ENCODE measurements at places on chromosomes 13 and 19.
A peak's percentile ranks its signal among the peaks of the same experiment; 100 is the strongest.

- no peak for DNase-seq
Measured at GRCh38 chr19:56837492-56838023, 3.0 kb downstream of the PEG3 start.

- no peak for DNase-seq
Measured at GRCh38 chr13:98443329-98443728, 133.6 kb downstream of the STK24 start.

GRCh38 chr19:33720155-33720493 lies 76.5 kb upstream of the KCTD15 start:
- no peak for DNase-seq

GRCh38 chr13:98182589-98182988 lies 5.5 kb upstream of the RNF113B start:
- no peak for DNase-seq

DNA sequence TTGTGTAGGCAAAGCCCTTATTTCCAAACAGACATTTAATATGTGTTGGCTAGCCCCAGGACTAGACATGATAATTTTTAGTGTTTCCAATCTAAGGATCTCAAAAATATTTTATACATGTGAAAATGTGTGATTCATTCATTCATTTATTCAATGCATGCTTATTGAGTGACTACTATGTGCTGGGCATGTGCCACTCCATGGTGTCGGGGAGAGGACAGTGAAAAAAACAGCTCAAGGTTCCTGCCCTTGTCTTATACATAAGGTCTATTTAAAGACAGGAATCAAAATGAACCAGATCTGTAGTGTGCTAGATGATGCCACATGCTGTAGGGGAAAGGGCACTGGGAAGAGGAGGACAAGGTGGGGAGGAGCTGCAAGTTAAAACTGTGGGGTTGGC lies 36.5 kb downstream of the GJA3 start:
- DNase-seq = no peak

DNA sequence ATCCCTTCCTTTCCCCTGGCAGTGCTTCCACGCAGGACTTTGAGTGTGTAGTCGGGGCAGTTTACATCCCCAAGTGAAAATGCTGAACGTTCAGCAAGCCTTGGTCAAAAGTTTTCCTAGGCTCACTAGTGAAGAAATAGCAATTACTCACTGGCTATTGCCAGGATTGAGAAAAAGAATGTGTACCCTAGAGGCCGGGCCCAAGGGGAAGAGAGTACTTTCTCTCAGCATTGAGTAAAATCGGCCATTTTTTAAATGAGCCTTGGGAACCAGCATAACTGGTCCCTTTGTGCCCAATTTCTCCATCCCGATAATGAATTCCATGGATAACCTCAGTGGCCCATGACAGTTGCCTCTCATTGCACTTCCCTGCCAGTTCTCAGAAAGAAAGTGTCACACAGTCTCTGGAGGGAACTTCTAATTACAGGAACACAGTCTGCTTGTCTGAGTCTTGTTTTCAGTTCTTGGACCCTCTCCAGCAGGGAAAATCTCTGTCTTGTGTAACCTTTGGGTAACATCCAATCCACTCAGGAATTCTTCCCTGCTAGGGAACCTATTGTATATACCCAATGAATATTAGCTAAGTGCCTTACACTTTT lies 7.3 kb upstream of the OR7D2 start:
- DNase-seq = no peak

- DNase-seq = peak; percentile 89
Measured at GRCh38 chr13:76980075-76980718, 11.7 kb upstream of the CLN5 start.

GRCh38 chr19:10088949-10089554 lies 2.9 kb downstream of the SHFL start:
- no peak for DNase-seq

- DNase-seq = no peak
Measured at GRCh38 chr13:113539822-113540221, 44.7 kb upstream of the TFDP1 start.

DNA sequence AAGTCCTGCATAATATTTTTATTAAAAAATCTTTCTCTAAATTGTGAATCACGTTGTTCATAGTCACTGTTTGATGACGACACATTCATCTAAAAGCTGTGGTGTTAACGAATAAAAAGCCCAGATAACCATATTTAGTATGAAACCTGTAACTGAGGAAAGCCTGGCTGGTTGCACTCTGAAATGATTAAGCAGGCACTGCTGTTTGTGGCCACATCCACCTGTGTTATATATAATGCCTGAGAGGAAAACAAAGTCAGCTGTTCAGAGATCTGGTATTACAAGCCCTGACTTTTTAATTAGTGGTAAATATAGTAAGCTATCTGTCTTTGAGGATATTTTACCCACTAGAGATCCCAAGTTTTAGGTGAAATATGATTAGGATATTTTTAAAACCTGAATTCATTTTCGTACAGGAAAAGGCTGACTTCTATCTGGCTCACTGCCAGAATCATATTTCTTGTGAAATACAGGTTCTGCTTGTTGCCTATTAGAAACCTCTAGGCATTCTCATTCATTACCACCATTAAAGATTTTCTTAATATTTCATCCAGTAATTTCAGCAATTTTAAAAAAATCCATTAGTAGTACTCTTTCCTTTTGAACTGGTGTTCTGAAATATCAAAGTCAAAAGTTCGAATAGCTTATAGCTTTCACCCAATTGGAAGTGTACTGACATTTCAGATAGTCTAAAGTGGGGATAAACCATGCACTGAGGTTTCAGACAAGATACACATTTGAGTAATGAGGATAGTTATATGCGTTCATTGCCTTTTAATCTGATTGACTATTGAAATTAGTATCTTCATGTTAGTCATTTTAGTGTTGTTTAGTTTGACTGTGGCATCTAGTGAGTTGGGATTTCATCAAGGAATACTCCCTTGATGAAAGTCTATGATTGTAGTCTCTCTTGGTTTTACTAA lies 79.7 kb downstream of the LMO7 start:
- DNase-seq = no peak

- DNase-seq = no peak
Measured at GRCh38 chr19:29482855-29483640, 42.7 kb upstream of the VSTM2B start.

DNA sequence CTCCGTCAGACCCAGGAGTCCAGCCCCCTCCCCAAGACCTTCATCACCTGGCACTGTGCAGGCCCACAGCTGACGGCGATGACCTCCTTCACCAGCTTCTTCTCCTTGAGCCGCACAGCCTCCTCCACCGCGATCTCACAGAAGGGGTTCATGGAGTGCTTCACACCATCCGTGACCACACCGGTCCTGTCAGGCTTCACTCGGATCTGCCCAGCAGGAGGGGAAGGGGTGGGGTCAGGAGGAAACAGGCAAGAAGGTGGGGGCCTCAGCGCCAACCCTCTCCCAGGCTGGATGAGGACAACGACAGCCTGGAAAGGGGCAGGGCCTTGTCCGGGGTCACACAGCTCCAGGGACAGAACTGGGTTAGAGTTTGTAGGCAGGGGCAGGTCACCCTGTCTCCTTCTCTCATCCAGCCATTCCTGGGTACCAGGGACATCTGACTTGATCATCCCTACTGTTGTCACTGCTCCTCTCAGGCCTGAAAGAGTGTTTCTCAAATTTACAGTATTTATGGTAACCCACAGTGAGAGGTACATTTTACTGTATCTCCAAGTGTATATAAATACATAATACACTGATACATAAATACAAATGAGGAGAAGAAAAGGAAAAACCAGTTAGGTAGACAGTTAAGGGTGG lies 12.0 kb downstream of the ETFB start:
- no peak for DNase-seq

- no peak for DNase-seq
Measured at GRCh38 chr13:110107568-110108347, 199.2 kb downstream of the COL4A1 start.

GRCh38 chr13:64718116-64718515 lies 2512.0 kb downstream of the PCDH9 start:
- DNase-seq = no peak

GRCh38 chr13:67306742-67307141 lies 76.6 kb upstream of the PCDH9 start:
- no peak for DNase-seq

DNA sequence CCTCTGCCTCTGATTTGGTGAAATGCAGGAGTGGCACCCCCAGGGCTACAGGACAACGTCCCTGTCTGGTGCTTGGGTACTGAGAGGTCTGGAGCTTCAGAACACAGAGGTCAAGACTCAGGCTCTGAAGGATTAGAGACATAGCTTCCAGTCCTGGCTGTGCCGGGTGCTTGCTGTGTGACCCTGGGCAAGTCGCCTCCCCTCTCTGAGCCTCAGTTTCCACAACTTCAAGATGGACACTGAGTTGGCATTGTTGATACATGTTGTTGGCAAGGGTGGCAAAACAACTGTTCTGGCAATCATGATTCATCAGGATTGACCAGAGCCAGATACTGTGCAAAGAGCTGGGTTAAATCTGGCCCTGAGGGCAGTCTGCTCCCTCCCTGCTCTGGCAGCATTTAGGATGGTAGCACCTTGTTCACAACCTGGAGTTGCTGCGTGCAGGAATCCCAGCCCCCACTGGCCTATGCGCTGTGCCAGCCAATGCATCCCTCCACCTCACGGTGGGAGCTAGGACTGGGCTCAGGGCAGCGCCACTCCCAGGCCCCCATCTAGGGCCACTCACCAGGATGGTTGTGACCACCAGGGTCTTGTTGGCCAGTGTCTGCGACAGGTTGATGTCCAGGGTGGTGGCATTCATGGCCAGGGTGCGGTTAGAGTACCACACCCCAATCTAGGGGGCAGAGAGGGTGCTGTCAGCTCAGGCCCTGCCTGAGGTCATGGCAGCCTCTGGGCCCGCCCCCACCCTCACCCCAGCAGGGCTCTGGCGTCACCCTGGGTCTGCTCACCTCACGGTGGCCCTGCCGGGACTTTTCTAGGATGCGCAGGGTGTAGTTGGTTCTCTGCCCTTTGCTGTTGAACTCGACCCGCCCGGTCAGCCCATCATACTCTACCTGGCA lies 16.7 kb downstream of the GRIK5 start:
- DNase-seq = no peak

DNA sequence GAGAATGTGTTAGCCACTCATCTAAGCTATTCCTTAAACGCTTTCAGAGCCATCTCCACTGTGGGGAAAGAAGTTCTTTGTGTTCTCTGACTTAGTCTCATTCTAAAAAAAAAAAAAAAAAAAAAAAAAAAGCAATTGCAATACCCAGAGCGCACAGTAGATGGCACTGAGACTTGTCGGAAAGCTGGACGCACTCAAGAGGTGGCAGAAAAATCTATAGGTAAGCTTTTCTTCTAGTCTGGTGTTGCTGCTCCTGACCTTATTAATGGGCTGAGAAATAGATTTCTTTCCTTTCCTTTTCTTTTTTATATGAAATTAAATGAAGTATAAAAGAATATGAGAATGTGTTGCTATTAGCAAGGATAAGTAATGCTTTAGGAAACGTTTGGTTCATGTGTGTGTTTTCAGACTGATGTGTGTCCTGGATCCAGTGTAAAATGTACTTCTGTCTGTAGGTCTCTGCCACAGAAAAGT lies 4.7 kb upstream of the GJB2 start:
- DNase-seq = peak; percentile 38

DNA sequence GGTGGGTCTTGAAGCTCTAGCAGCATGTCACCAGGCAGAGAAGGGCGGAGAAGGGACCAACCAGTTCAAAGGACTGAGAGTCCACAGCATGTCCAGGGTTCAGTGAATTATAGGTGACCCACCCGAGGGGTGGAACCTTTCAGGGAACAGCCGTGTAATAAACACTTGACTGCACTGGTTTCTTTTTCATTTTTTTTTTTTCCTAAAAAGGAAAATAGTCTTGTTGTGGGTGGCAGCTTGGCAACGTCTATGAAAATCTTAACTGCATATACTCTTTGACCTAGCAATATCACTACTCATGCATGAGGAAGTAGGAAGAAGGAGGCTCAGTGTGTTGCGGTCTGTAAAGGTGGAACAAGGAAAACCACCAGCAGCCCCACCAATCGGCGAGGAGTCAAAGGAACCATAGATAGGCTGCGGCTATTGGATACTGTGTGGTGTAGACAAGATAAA lies 13.0 kb upstream of the MYH14 start:
- DNase-seq = no peak

DNA sequence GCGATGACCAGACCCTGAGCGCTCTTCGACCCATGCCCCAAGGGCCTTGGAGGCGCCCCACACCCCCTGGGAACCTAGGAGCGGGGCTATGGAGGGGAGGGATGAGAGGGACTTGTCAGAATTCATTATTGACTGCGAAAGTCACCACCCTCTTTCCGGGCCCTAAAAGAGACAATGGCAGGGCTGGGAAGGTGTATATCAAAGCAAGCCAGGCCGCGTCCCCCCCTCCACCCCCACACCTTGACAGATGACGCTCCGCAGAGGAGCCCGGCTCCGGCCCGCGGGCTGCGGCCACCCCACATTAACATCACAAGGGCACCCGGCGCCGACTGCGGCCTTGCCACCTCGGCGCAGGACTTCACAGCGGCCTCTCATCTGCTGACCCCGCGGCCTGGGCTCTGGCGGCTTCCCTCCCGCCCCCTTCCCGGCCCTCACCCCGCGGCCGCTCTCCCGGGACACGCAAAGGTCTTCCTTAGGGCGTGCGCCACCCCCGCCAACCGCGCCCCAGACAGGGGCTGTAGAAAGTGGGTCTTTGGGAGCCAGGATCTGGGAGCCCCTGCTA lies 2.4 kb downstream of the CDX2 start:
- no peak for DNase-seq

- DNase-seq = no peak
Measured at GRCh38 chr13:91360246-91360751, 12.8 kb downstream of the MIR17HG start.

- DNase-seq = no peak
Measured at GRCh38 chr13:60411464-60411863, 14.4 kb downstream of the TDRD3 start.

DNA sequence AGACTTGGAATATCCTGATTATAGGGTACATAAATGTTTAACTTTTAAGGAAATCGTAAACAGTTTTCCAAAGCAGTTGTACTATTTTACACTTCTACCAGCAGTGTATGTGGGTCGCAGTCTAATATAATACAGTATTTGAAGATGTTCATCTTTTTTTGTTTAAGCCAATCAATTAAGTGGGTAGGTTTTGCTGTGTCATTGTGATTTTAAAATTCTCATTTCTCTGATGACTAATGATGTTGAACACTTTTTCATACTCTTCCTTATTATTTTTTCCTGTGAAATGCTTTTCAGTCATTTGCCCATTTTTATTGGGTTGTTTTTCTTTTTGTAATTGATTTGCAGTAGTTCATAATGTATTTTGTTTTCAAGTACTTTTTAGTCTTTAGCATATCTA lies 2689.7 kb downstream of the PCDH9 start:
- no peak for DNase-seq

- no peak for DNase-seq
Measured at GRCh38 chr13:25766576-25766975, 285.2 kb downstream of the SHISA2 start.

GRCh38 chr19:679418-680286 lies 3.5 kb downstream of the FSTL3 start:
- DNase-seq = peak; percentile 46

DNA sequence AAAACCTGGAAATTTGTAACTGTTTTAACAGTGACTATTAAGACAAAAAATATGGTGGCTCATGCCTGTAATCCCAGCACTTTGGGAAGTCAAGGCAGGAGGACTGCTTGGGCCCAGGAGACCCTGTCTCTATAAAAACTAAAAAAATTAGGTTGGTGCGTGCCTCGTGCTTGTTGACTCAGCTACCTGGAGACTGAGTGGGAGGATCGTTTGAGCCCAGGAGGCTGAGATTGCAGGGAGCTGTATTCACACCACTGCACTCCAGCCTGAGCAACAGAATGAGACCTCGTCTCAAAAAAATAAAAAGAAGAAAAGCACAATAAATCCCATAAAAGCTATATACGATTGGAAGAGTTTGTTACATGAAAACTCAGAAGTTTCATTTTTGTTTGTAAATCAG lies 23.7 kb downstream of the KLF5 start:
- DNase-seq = no peak
